Stimulated activated CD4-positive, alpha-beta T cell treated with anti-CD3 and anti-CD28 coated beads, Interleukin-15, amount 100 ng/mL, for 1 hour (primary cell): ENCODE measurements at places on chromosomes 1 and 21.

DNA sequence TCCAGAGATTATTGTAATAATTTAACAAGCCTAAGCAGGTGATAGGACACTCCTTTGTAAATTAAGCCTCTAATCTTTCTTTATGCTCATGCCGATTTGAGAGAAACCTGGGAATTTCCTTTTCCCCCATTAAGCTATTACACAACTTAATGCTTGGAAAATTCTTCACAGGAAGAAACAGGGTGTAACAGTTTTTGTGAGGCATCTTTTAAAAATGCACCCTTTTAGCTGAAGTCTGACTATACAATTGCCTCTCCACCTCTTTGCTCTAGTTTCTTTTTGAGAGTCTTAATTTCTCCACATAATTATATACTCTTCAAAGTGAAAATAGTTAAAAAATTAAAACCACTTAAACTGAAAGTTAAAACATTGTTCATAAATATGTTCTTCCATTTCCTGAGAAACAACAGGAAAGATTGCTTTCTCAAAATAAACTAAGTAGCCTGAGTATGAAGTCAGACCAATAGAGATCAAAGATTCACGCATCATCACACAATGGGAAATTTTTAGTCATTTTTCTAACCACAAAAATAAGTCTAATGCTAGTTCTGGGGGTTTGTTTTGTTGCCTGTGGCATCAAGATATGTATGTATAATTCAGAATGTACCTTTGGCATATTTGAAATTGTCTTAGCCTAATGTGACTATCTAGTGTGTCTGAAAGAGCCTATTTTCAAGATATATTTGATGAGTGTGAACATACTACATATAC, 34.7 kb downstream of the LRRC8D start:
- DNase-seq: no peak

- no peak for DNase-seq
These were observed 67.2 kb downstream of the TTLL7 start for GRCh38 chr1:83931658-83932253.

DNA sequence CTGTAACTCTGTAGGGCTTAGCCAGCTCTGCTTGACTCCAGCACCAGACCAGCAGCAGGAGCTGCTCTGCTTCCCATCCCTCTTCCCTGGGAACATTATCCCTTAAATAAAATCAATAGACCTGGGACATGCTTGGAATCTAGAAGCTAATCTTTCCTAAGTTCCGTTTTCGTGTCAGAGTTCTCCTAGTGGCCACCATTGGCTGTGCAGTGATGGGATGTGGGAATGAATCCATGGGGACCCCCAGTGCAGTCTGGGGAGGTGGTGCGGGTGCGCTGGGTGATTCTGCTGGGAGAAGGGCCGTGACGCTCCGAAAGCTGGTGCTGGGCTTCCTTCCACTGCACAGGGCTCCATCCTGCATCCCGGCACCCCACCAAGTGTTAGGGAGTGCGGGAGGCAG, 202.7 kb downstream of the CAMTA1 start:
- no peak for DNase-seq

DNA sequence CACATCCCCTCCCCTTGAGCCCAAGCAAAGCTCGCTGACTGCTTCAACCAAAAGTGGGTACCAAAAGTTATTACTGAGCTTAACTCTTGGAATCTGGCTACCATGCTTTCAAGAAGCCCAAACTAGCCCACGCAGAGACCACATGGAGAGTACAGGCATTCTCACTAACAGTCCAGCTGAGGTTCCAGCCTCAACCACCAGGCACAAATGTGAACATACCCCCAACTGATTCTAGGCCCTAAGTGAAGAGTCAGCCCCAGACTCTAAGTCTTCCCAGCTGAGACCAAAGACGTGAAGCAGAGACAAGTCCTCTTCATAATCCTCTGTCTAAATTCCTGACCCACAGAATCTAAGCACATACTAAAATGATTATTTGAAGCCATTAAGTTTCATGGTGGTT, 36.8 kb downstream of the EVI5 start:
- no peak for DNase-seq

DNA sequence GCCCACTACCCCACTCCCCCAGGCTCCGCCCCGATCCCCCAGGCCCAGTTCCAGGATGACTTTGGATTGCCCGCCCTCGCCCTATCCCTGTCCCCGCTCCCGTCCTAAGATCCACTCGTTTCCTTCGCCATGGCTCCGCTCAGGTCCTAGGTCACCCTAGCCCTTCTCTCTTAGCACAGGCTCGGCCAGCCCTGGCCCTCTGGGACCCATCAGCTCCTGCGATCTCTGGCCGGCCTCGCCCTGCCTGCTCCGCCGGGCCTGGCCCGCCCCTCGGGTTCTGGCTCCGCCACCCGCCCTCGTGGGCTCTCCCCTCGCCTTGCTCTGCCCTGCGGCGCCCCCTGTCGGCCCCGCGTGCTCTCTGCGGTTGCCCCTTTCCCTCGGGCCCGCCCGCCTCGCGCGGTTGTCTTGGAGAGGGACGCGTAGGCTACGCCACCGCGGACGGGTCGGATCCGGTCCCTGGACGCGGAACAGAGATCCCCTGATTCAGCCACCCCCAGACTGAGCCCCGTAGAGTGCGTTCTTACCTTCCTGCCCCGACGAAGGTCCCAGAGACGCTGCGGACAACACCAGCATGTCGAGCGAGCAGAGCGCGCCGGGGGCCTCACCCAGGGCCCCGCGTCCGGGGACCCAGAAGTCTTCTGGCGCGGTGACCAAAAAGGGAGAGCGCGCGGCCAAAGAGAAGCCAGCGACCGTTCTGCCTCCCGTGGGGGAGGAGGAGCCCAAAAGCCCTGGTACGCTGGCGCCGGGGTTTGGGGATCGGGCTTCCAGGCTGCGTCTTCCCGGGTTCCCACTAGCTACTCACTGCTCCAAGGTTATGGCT, at the start of gene LRRC71:
Gene LRRC71, plus strand, starts transcription at position 400 of the 820 bp plus-strand sequence. Its CDS starts 172 bp downstream, at position 572.
- DNase-seq: peak; percentile 51

DNA sequence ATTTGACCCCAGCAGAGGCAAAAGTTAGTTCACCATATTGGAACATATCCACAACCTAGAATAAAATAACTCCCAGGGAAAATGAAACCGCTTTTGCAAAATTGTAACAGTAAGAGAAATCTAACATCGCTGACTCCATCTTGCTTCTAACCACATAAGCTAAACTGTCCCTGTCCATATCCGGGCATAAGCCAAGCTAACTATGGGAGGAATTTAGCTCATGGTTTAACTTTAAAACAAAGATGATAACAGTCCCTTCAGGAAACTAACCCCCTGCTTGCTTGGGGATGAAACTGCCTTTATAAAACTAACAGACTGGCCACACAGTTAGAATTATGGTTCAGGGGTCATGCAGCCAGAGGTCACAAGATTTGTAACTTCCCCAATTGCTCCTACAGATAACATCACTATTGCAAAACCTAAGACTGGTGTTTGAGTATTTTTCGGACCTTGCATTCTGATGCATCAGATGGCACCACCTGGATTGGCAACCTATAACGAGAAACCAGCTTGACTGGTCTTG, 46.3 kb downstream of the TESK2 start:
- DNase-seq: no peak

- no peak for DNase-seq
These were observed 11.9 kb upstream of the CCN1 start for GRCh38 chr1:85568660-85569059.

DNA sequence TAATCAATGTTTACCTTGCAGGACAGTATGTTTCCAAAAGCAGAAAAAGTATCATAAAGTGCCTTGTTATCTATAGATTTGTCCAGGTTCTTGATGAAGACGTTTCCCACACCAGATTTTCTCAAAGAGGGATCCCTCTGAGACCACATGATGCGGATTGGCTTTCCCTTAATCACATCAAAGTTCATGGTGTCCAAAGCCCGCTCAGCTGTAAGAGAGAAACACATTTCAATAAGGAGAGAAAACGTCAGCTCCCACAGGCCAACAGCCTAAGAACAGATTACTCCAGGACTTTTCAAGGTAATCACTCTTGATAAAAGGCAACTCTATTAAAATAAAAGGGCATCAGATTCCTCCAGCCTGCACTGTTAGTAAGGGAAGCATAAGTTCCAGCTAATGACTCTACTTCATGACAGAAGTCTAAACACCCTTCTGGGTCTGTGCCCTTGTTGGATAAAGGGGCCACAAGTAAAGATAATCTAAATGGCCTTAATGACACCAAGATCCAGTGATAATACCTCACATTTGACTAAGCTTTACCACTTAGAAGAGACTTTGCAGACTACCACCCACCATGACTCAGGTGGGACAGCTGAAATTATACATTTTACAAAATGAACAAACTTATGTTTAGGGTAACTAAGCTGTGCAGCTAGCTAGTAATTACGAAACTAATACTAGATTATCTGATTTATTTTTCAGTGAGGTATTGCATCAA, 4.1 kb downstream of the PABPC4 start:
- no peak for DNase-seq

DNA sequence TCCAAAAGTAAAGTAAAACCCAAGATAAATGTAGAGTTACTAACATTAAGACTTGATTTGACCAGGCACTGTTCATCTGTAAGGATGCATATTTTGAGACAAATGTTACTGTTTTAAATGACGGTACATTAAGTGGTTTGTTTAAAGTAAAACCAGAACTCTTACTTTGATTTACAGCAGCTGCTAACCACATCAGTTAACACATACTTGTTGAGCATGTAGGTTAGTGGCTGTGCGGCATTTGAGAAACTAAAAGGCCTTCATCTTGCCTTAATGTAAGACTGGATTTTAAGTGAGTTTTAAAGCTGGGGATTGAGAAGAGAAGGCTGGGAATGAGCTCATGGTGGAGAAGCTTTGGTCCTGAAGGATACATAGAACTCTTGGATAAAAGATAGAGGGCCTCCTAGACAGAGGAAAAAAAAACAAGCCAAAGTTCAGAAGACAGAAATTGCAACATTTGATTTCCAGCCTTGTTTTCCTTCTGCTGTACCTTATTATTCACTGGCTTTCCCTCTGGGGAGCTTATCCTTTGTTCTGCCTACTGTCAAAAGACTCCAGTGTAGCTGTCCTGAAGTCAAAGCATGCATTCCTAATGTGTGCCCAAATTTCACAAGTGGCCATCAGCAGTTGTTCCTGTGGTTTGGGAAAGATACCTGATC, 66.6 kb downstream of the MTR start:
- DNase-seq: no peak

DNA sequence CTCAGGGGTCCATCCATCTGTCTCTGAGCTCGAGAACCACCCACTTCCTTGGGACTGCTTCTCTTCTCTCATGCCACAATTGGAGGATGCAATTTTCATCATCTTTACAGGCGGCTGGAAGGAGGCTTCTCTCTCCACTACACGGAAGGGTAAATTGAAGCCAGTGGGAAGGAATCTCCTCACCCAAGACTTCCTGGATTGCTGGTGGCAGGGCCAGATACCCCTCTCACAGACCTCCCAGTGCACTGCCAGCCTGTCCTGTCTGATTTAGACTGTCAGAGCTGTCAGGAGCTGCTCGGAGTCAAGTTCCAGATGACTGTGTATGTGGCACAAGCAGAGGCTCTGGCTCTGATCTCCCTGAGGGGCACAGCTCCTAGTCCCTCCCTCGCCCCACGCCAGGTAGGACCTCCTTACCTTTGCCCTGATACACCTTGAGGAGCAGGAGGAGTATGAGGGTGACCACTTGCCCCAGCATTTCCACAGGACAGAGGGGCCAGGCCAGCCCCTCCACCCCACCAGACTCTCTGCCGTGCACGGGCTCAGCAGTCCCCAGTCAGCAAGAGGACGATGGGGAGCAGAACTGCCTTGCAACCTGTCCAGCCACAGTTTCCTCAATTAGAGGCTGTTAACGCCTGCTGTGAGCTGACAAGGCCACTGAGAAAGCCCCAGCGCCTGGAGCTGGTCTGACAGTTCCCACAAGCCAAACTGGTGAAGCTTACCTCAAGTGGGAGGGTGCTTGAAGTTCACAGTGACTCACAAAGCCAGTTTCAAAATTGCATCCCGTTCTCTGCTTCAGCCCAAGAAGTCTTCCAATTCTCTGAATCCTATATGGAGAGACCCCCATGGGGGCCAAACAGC, at the start of gene CD244:
Gene CD244, minus strand, starts transcription at position 685 of the 858 bp plus-strand sequence. Its CDS starts 210 bp downstream, at position 475.
- DNase-seq: no peak

- no peak for DNase-seq
These were observed 578 bp upstream of the TRIM62 start for GRCh38 chr1:33182401-33182841.
